Stimulated activated CD8-positive, alpha-beta memory T cell treated with anti-CD3 and anti-CD28 coated beads, Interleukin-4, amount 100 ng/mL, for 1 hour (primary cell): ENCODE measurements at places on chromosomes 7 and 10.

GRCh38 chr7:11078247-11078834 is 104.7 kb downstream of the PHF14 start:
- no peak for DNase-seq

DNA sequence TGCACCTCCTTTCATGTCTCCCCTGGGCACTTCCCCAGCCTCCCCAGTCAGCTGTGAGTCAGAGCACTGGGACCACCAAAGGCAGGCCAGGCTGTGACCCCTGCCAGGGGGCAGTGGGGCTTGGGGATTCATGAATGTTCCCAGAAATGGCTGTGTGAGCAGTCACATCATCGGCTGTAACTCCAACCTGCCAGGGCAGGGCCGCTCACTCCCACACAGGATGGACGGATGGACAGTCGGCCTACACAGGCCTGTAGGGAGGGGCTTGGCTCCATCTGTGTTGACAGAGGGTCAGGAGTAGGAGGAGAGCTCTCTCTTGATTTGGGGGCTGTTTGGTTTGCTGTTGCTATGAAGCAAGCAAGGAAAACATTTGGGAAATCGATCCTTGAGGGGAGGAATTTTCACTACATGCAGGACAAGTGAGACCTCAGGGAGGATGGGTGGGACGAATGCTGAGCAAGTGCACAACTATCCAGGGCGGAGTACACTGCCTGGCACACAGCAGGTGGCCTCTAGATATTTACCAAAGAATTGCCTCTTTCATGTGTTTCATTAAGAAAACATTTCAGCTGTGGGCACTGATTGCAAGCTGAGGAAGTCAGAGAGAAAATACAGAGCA is 2.9 kb upstream of the IGFBP1 start:
- DNase-seq: no peak

- DNase-seq: no peak
These were observed 347.9 kb downstream of the GRID1 start for GRCh38 chr10:86018735-86019058.

- no peak for DNase-seq
These were observed 249.2 kb downstream of the PARD3 start for GRCh38 chr10:34565934-34566333.

- DNase-seq: no peak
These were observed 904 bp upstream of the DPYSL4 start for GRCh38 chr10:132185601-132186487.

DNA sequence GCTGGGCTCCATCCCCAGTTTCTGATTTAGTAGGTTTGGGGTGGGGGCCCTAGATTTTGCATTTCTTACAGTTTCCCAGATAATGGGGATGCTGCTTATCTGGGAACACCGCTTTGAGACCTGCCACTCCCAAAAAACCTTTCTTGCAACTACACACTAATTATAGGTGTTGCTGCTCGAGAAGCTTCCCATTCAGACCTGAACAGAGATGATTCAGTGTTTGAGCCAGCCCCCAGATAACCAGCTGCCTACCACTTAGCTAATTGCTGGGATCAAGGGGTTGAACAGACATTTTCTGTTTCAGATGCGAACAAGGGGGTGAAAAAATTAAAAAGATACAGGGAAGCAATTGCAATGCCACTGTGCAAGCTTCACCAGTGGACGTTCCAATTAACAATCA is 448.5 kb downstream of the KCNMA1 start:
- no peak for DNase-seq

- no peak for DNase-seq
These were observed 16.8 kb upstream of the SH2D4B start for GRCh38 chr10:80520661-80521470.

DNA sequence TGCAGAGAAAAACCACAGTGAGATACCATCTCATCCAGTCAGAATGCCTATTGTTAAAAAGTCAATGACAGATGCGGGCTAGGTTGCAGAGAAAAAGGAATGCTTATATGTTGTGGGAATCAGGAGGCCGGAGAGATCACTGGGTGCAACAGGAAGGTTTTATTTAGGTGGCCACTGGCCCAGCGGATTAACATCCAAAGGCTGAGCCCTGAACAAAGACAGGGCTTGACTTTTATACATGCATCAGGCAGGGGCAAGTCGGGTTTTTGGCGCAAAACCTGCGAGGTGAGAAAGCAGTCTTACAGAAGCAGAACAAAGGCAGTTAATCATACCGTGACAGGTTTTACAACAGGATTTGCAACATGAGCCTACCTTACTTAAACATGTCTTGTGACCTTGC is 620 bp downstream of the ZNF117 start:
- no peak for DNase-seq

DNA sequence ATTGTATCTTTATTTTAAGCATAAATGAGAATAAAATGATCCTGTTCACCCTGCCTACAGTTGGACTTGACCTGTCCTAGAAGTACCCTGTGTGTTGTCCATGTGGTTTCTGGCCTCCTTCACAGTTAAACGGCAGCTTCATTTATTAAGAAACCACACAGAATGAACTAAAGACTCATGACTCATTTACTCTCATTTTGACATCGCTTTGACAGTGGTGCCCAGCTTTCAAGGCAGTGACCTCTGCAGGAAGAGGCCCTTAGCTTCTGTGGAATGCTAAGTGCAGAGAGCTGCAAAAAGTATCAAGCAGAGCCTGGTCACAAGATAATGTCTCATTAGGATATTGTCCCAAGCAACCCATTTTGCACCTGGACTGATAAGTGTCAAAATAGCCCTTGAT is 93.4 kb downstream of the AVL9 start:
- no peak for DNase-seq

DNA sequence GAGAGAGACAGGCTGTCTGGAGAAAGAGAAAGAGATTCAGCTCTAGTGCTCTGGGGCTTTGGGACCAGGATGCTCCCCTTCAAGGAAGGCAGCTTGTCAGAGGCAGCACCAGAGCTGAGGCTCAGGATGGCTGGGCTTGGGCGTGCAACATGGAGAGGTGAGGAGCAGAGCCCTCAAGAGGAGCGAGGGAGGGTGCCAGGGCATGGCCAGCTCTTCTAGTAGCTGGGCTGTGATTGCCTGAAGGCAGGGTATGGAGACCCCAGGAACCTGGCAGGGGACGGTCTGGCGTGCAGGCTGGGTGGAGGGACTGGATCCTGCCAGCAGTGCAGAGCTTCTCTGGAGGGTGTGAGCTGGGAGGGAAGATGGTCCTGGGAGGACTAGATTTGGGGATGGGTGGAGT is 40.2 kb downstream of the ANTXRL start:
- no peak for DNase-seq

DNA sequence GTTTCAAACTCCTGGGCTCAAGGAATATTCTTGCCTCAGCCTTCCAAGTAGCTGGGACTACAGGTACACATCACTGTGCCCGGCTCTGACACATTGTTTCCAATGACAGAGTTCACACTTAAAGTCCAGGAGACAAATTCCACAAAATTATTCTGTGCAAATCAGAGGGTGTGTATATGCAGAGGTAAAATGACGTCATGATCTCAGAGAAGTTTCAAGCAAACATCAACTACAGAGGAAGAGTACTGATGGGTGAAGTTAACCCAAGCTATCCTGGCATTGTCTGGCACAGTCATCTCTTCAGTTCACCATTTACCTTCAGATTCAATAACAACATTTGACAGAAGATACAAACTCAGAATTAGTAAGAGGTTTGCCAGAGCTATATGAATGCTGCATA is 388.9 kb downstream of the HPSE2 start:
- DNase-seq: no peak

GRCh38 chr10:21285742-21286331 is 239.6 kb downstream of the SKIDA1 start:
- no peak for DNase-seq

- DNase-seq: no peak
These were observed 49.6 kb downstream of the ADARB2 start for GRCh38 chr10:1687623-1688150.

DNA sequence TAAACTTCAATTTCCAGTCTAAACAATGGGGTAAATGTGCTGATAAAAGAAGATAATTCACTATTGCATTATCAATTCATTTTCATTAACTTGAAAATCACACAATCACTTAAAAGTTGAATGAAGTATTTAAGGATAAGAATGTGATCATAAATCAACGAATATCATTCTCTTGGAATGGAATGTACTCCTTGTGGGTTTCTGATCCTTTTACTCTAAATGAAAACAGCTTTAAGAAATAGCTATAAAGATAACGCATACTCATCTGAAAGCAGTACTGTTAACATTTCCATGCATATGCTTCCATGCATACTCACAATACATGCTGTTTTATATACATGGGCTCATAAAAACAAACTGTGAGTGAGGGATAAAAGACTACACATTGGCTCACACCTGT is 108.8 kb downstream of the ATE1 start:
- no peak for DNase-seq

GRCh38 chr10:16789261-16789660 is 28.0 kb downstream of the RSU1 start:
- no peak for DNase-seq

- no peak for DNase-seq
These were observed 22.8 kb downstream of the FAM107B start for GRCh38 chr10:14751921-14752320.

- DNase-seq: no peak
These were observed 462.6 kb upstream of the MGMT start for GRCh38 chr10:129004398-129004797.
